Osteoblast (primary cell): ENCODE measurements at places on chromosomes 12 and 14. TPM values are rescaled to one million over a fixed set of nuclear protein-coding genes. Genes with fewer than 3 reads are reported as not detected.

GRCh38 chr12:96046543-96047228 lies 11.3 kb upstream of the LTA4H start:
- H3K27me3 ChIP-seq, result no peaks in the 10 kb centered on the region
- no peak overlapping the region for H3K4me3 ChIP-seq
- peaks cover 31% of the 10 kb centered on the region for H3K4me1 ChIP-seq
- H3K27ac ChIP-seq, result no peak overlapping the region
- no peaks in the 10 kb centered on the region for H3K36me3 ChIP-seq

DNA sequence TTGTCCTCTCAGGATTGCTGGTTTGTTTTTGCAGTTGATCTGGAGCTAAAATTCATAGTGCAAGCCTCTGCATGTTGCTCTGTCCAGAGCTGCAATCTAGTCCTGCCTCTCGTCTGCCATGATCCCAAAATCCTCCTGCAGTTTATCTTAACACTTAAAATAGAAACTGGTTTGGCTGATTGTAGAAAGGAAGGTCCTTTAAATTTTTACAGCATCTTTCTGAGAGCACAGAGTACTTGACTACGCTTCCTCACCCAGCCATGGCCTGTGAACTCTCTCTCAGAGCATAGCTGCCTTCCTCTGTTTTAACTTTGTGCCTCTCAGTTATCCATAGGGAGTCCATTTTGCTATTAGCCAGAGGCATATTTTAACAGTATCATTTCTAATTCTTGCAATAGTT lies 877.1 kb downstream of the C12orf50 start:
- H3K4me3 ChIP-seq, result no peak overlapping the region
- H3K27me3 ChIP-seq, result no peaks in the 10 kb centered on the region
- no peak for DNase-seq

DNA sequence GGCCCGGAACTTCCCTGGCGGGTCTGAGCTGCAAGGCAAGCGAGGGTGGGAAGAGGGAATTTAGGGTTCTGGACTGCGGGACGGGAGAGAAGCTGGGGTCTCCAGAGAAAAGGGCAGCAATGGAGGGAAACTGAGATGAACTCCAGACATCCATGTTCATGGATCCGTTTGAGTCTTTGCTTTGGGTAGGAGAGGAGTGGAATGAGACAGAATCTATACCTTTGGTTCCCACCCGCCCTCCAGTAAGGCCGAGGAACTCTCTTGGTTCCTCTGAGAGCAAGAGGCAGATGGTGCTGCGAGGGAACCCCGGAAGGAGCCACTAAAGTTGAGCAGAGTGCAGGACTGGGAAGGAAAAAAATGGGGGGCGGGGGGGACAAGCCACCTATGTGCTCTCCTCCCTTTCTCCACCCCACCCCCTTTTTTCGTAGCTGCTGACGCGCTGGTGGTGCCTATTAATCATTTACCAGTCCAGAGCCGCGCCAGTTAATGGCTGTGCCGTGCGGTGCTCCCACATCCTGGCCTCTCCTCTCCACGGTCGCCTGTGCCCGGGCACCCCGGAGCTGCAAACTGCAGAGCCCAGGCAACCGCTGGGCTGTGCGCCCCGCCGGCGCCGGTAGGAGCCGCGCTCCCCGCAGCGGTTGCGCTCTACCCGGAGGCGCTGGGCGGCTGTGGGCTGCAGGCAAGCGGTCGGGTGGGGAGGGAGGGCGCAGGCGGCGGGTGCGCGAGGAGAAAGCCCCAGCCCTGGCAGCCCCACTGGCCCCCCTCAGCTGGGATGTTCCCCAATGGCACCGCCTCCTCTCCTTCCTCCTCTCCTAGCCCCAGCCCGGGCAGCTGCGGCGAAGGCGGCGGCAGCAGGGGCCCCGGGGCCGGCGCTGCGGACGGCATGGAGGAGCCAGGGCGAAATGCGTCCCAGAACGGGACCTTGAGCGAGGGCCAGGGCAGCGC lies 1.2 kb downstream of the SSTR1 start:
- no peak overlapping the region for H3K27ac ChIP-seq
- H3K36me3 ChIP-seq, result no peaks in the 10 kb centered on the region
- H3K4me1 ChIP-seq, result no peaks in the 10 kb centered on the region
- no peaks in the 10 kb centered on the region for H3K27me3 ChIP-seq
- DNase-seq, result peak; percentile 75

GRCh38 chr14:61749867-61750266 lies 12.4 kb upstream of the SNAPC1 start:
- no peak for DNase-seq
- no peaks in the 10 kb centered on the region for H3K27me3 ChIP-seq
- H3K27ac ChIP-seq, result peak overlapping the region; percentile 75
- peaks cover 87% of the 10 kb centered on the region for H3K4me1 ChIP-seq
- H3K36me3 ChIP-seq, result peaks cover 58% of the 10 kb centered on the region

Gene HNF1A
- total RNA-seq, result not detected in 2 replicates

GRCh38 chr12:115455268-115455681 lies 771.3 kb upstream of the TBX3 start:
- H3K36me3 ChIP-seq, result no peaks in the 10 kb centered on the region
- peaks cover 11% of the 10 kb centered on the region for H3K27me3 ChIP-seq
- H3K4me1 ChIP-seq, result no peaks in the 10 kb centered on the region
- no peak overlapping the region for H3K27ac ChIP-seq
- H3K4me3 ChIP-seq, result no peak overlapping the region
- DNase-seq, result no peak

- H3K4me3 ChIP-seq, result no peak overlapping the region
- peaks cover 40% of the 10 kb centered on the region for H3K36me3 ChIP-seq
- peaks cover 11% of the 10 kb centered on the region for H3K4me1 ChIP-seq
- H3K27ac ChIP-seq, result peak overlapping the region; percentile 57
Observed at GRCh38 chr14:103576371-103577024, 13.7 kb downstream of the COA8 start.

DNA sequence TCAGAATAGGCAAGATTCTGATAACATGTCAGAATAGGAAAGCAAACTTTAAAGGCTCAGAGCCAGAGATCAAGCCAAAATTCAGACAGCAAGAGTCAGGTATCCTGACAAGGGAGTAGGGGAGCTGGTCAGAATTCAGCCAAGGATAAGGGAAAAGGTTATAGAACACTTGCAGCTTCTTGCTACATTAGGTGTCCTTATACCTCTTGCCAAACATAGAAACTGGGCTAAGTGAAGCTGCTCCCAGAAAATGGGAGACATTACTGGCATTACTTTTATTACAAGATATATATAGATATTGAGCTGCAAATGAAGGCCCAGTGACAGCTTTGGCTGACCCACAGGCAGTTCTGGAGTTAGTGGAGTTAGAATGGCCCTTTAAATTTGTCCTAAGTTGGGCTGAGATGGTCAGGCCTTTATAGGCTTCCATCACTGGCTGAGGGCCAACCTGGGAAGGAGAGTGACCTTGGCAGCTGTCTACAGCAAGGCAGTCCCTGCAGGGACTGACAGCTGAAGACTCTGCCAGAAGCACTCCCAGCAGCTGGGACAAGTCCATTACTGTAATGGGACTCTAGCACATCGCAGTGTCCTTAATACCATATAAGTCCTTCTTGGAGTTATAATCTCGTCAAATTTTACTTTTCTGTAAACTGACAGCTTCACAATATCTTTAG lies 83.0 kb downstream of the LRRC9 start:
- no peak for DNase-seq
- no peaks in the 10 kb centered on the region for H3K4me1 ChIP-seq

DNA sequence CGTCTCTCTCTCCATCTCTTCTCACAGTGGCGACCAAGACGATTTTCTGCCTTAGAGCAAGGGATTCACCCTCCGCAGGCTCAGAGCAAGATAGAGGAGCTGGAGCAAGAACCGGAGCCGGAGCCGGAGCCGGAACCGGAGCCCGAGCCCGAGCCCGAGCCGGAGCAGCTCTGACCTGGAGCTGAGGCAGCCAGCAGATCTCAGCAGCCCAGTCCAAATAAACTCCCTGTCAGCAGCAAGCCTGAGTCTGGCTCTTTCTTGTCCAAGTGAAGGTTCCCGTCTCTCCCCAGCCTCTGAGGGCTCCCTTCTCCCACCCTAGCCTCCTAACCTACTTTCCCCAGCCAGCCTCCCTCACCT lies 5.9 kb downstream of the LAG3 start:
- peak overlapping the region; percentile 67 for H3K4me3 ChIP-seq
- no peaks in the 10 kb centered on the region for H3K36me3 ChIP-seq
- no peaks in the 10 kb centered on the region for H3K27me3 ChIP-seq
- peaks cover 6% of the 10 kb centered on the region for H3K4me1 ChIP-seq

- H3K36me3 ChIP-seq, result peaks cover 11% of the 10 kb centered on the region
- peaks cover 25% of the 10 kb centered on the region for H3K4me1 ChIP-seq
- H3K4me3 ChIP-seq, result no peak overlapping the region
Observed at GRCh38 chr14:73696466-73697400, 17.5 kb downstream of the PNMA1 start.

GRCh38 chr12:49720214-49720613 lies 13.0 kb upstream of the FMNL3 start:
- peak; percentile 51 for DNase-seq
- no peaks in the 10 kb centered on the region for H3K36me3 ChIP-seq
- H3K4me3 ChIP-seq, result no peak overlapping the region
- H3K27ac ChIP-seq, result no peak overlapping the region
- no peaks in the 10 kb centered on the region for H3K4me1 ChIP-seq

Gene MIPOL1
- total RNA-seq, result 9.0 and 9.7 TPM in 2 replicates

- H3K4me3 ChIP-seq, result peak overlapping the region; percentile 78
- peaks cover 7% of the 10 kb centered on the region for H3K4me1 ChIP-seq
- H3K27me3 ChIP-seq, result no peaks in the 10 kb centered on the region
- no peak overlapping the region for H3K27ac ChIP-seq
Observed at GRCh38 chr12:113333877-113334785, 778 bp downstream of the SLC8B1 start.

DNA sequence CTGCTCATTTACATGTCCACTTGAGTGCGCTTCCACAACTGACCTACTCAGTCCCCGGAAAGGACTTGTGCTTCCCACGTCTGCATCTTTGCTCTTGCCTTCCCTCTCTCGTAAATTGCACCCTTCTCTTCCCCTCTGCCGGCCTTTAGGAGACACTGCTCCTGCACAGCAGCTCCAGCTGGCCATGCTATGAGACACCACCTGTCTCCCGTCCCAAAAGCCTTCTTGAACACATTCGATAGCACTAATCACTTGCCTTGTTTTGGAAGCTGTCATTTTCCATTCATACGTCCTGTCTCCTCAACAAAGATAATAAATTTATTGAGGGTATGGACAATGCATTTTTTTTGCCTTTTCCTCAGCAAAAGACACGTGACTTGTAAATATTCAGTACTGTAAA lies 15.7 kb upstream of the KCNA1 start:
- no peaks in the 10 kb centered on the region for H3K27me3 ChIP-seq
- DNase-seq, result no peak
- H3K36me3 ChIP-seq, result no peaks in the 10 kb centered on the region

GRCh38 chr12:30794591-30795409 lies 40.0 kb upstream of the CAPRIN2 start:
- H3K27ac ChIP-seq, result peak overlapping the region; percentile 91
- no peaks in the 10 kb centered on the region for H3K27me3 ChIP-seq
- peak overlapping the region; percentile 81 for H3K4me3 ChIP-seq
- H3K4me1 ChIP-seq, result peaks cover 29% of the 10 kb centered on the region
- peak; percentile 88 for DNase-seq

GRCh38 chr14:56487090-56487667 lies 92.4 kb upstream of the TMEM260 start:
- no peaks in the 10 kb centered on the region for H3K36me3 ChIP-seq
- DNase-seq, result no peak
- H3K27ac ChIP-seq, result peak overlapping the region; percentile 1

GRCh38 chr12:105944628-105945027 lies 194.1 kb downstream of the NUAK1 start:
- H3K4me1 ChIP-seq, result no peaks in the 10 kb centered on the region
- no peak overlapping the region for H3K27ac ChIP-seq
- no peaks in the 10 kb centered on the region for H3K36me3 ChIP-seq
- DNase-seq, result no peak

Gene FOXN4
- not detected in 2 replicates for total RNA-seq

DNA sequence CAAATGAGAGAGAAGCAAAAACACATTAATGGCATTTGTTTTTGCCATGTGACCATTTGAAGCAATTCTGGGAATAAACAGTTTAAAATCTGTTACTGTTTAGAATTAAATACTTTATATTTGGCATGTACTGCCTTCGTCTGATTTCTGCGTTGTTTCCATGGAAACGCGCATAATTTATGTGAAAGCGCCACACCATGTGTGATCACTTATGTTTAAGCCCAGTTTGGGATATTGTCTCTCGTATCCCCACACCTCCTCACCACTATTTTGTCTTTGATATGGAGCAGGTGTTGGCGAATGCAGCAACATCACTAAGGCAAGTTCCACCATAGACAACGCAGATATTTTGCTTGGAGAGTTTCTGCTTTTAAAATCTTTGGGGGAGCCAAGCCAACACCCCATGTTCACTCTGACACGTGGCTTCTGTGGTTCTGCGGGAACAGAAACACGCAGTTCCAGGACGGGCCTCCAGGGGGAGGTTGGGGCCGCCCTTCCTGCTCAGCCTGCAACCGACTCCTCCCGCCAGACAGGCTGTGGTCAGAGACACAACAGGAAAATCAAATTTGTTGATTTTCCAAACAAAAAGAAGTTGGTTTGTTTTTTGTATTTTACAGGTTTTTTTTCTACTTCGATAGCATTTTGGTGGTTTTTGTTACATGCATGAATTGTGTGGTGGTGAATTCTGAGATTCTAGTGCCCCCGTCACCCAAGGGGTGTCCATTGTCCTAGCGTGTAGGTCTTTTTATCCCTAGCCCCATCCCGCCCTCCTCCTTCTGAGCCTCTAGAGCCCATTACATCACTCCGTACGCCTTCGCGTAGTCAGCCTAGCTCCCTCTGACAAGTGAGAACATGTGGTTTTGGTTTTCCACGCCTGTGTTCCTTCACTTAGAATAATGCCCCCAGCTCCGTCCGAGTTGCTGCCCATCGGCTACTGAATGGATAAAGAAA lies 101.9 kb upstream of the SFSWAP start:
- H3K36me3 ChIP-seq, result no peaks in the 10 kb centered on the region
- no peak overlapping the region for H3K4me3 ChIP-seq
- H3K27ac ChIP-seq, result no peak overlapping the region
- H3K27me3 ChIP-seq, result peaks cover 9% of the 10 kb centered on the region
- DNase-seq, result peak; percentile 96
